GM19239 (cell line): ENCODE measurements at places on chromosomes 16 and 17.

DNA sequence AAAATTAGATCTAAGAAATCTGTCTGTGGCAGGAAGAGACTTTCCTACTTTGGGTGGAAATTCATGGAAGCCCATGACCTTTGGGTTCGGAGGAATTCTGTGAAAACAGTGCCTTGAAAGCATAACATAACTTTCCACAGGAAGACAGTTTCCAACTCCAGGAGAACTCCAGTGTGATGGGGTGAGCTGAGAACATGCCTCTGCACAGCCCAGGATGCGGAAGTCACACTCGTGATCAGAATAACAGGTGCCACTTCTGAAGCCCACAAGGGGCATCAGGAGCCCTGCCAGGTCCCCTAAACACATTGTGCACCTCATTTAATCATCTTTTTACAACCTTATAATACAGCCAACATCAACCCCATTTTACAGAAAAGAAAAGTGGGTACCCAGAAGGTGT, 9.7 kb downstream of the TVP23A start:
- no peak for DNase-seq

DNA sequence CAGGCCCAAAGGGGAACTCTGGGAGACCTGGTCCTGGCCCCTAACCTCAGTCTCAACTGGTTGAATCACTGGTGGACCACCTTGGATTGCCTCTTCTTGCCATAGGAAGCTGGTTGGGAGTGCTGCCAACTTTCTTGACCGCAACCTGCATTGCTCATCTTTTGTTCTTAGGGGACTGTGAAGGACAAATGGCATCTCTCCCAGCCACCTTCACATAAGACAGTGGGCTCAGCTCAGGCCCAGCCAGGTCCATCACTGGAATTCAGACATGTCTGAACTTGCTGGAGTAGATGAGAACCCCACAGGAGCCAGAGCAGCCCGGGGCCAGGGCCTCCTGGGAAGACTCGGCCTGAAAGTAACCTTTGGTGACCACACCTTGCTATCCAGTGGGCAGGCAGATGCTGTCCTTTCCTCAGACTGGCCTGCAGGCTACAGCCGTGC, 18.8 kb downstream of the ADORA2B start:
- DNase-seq: no peak

DNA sequence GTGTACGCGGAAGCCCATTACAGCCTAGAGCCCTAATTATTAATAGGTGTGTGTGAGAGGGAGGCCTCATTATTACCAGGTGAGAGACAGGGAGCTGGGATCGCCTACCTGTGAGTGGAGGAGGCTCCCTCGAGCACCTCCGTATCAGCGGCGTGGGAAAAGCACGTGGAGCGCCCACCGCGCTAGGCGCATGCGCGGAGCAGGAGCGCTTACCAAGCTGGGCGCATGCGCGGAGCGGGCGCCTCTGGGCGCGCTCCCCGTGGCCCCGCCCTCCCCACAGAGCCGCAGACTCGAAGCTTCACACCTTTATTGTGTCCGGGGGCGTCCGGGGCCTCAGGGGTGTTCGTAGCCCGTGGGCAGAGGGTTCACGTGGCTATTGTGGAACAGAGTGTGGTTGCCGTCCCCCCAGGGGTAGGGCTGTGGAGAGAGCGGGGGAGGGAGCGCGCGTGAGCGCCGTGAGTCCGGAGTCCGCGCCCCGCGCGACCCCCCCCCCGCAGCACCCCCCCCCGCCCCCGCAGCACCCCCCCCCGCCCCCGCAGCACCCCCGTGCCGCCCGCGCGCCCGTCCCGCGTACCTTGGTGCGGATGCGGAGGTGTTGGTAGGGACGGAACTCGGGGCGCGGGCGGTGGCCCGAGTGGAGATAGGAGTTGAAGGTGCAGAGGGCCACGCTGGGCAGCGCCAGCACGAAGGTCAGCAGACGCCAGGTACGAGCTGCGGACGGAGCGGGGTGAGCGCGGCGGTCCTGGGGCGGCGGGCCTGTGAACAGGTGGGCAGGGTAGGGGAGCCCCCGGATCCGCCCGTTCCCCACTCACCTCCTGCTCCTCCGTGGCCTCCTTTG, 500 bp downstream of the COX6A2 start:
- DNase-seq: peak; percentile 58

GRCh38 chr17:65345261-65346005, 208.3 kb downstream of the RGS9 start:
- DNase-seq: no peak

GRCh38 chr17:32519228-32520103, 32.7 kb downstream of the CDK5R1 start:
- no peak for DNase-seq

DNA sequence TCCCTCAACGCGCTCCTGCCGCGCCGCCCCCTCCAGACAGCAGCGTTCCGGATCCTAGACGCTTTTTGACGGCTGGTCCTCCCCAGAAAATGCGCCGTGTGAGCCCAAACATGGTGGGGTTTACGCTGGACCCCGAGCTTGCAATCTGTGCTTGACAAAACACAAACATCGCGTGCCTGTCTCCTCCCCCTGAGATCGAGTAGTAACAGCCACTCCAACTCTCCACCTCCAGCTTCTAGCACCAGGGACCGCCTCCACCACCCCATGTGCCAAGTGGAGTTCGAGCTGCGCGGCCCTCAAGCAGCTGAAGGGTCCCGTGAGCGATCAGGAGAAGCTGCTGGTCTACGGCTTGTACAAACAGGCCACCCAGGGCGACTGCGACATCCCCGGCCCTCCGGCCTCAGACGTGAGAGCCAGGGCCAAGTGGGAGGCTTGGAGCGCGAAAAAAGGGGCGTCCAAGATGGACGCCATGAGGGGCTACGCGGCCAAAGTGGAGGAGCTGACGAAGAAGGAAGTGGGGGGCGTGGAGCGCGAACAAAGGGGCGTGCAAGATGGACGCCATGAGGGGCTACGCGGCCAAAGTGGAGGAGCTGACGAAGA, 656 bp upstream of the GEMIN4 start:
- no peak for DNase-seq

DNA sequence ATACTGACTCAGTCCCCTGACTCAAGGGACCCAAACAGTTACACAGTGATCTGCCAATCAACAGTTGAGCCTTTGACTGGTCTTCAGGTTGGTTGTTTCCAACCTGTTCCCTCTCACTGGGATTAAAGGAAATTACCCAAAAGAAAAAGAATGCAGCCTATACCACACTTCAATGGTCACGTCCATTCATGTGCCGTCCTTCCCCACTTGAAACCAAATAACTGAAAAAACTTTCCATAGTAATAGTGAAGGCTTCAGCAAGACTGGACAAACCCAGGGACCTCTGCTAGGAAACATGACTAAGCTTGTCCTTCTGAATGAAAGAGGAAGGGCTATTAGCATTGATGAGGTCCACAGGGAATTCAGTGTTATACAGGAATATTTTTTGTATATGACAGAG, 30.6 kb downstream of the MRPS23 start:
- no peak for DNase-seq

- DNase-seq: no peak
These were observed 45.0 kb downstream of the DYNLRB2 start for GRCh38 chr16:80585764-80586163.

- no peak for DNase-seq
These were observed 14.9 kb downstream of the ZNHIT3 start for GRCh38 chr17:36501351-36501750.

DNA sequence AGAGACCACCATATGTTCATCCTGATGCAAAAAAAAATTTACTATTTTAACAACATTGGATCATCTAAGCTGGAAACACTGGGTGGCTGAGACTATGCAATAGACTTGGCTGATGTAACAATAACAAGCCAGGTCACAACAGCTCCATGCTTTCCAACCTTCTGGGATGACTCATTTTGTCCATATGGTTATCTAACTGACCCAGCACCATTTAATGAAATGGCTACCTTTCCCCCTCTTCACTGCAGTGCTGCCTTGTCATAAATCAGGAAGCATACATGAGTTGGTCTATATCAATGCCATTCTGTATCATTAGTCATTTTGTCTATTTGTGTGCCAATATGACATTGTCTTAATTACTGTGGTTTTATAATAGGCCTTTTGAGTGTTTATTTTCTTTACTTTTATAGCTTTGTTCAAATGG, 217.6 kb upstream of the KCNJ16 start:
- no peak for DNase-seq

GRCh38 chr17:30550512-30551273, 73.5 kb downstream of the GOSR1 start:
- DNase-seq: peak; percentile 58

- DNase-seq: peak; percentile 67
These were observed 56.8 kb downstream of the BEAN1 start for GRCh38 chr16:66483689-66484452.
